ENCODE measurements at places on chromosomes 13 and 19.

DNA sequence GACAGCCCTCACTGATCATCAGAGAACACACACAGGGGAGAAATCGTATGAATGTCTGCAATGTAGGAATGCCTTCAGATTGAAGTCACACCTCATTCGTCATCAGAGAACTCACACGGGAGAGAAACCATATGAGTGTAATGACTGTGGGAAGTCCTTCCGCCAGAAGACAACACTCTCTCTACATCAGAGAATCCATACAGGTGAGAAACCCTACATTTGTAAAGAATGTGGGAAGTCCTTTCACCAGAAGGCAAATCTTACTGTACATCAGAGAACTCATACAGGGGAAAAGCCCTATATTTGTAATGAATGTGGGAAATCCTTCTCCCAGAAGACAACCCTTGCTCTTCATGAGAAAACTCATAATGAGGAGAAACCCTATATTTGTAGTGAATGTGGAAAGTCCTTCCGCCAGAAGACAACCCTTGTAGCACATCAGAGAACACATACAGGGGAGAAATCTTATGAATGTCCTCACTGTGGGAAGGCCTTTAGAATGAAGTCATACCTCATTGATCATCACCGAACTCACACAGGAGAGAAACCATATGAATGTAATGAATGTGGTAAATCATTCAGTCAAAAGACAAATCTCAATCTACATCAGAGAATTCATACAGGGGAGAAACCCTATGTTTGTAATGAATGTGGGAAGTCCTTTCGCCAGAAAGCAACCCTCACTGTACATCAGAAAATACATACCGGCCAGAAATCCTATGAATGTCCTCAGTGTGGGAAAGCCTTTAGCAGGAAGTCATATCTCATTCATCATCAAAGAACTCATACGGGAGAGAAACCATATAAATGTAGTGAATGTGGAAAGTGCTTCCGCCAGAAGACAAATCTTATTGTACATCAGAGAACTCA lies 32.5 kb downstream of the ZNF567 start:
- no peak for DNase-seq

DNA sequence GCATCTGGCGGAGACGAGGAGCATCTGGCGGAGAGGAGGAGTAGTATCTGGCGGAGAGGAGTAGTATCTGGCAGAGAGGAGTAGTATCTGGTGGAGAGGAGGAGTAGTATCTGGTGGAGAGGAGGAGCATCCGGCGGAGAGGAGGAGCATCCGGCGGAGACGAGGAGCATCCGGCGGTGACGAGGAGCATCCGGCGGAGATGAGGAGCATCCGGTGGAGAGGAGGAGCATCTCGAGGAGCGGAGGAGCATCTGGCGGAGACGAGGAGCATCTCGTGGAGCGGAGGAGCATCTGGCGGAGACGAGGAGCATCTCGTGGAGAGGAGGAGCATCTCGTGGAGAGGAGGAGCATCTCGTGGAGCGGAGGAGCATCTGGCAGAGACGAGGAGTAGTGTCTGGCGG lies 18.6 kb downstream of the C13orf46 start:
- DNase-seq = no peak

GRCh38 chr19:38741670-38742069 lies 2.6 kb downstream of the CAPN12 start:
- no peak for DNase-seq

DNA sequence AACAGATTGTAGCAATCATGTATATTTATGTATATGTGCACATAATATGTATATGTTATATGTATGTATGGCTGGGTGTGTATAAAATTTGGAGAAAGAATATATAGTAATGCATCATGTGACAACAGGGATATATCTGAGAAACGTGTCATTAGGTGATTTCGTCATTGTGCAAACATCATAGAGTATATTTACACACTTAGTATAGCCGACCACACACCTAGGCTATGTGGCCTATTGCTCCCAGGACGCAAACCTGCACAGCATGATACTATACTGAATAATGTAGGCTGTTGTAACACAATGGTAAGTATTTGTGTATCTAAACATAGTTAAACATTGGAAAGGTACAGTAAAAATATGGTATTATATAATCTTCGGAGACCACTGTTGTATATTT lies 43.8 kb downstream of the ESD start:
- no peak for DNase-seq

DNA sequence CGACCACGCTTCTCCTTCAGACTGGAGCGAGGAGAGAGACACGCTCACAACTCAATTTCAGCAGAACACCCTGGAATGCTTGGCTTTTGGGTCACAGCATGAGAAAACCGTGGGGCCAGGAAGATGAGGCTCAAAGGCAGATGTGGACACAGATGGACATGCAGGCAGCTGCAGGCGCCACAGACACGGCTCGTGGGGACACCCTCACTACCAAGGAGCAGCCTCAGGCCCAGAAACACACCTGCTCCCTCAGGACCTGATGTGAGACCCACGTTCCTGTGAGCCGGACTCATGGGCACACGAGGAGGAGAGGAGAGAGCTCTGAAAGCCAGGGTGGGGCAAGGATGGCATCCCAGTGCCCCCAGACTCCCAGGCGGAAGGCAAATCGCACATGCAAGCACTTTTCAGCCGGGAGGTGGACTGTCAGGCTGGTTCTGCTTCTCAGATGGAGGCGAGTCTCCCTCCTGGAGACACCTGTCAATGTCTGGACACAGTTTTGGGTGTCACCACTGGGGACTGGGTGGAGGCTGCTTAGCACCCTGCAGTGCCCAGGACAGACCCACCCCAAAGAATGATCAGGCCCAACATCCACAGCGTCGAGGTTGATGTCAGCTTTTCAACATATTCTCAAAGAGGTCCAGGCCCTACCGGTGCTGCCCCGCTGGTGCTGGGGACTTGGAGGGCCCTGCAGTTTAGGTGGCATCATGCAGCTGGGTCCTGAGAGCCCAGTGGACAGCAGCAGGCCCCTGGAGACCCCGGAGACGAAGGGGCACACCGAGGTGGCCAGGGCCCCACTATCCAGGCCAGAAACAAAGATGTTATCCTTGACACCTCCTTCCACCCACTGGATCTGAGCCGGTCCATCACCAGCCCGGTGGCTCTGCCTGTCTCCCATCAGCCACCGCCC lies 2.3 kb downstream of the ABHD17A start:
- no peak for DNase-seq

- no peak for DNase-seq
Measured at GRCh38 chr13:47119575-47120235, 222.9 kb upstream of the HTR2A start.

DNA sequence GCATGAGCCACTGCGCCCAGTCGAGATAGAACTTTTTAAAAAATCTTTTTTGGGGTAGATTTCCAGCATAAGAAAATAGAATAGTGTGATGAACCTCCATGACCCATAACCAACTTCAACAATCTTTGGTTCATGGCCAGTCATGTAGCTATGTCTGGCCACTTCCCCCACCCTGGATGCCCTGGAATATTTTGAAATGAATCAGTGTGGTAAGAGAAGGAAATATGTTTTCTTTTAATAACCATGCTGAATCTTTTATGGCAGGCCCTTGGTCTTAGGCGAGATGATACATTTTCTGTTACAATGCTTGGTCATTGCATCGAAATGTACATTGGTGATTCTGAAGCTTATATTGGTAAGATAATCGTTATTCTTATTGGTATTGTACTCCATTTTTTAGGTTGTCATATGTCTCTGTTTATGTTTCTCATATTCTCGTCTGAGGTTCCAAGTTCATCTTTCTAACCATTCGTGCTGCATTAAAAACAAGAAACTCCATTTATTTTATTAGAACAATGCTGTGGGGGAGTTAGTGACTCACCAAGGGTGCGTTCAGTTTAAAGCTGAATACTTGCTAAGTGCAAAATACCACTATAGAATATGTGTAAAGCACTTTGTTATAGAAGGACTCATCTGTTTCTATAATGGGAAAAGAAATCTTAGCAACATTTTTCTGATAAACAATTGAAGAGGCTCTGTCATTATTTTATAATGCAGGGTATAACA lies 16.4 kb upstream of the UPF3A start:
- no peak for DNase-seq

DNA sequence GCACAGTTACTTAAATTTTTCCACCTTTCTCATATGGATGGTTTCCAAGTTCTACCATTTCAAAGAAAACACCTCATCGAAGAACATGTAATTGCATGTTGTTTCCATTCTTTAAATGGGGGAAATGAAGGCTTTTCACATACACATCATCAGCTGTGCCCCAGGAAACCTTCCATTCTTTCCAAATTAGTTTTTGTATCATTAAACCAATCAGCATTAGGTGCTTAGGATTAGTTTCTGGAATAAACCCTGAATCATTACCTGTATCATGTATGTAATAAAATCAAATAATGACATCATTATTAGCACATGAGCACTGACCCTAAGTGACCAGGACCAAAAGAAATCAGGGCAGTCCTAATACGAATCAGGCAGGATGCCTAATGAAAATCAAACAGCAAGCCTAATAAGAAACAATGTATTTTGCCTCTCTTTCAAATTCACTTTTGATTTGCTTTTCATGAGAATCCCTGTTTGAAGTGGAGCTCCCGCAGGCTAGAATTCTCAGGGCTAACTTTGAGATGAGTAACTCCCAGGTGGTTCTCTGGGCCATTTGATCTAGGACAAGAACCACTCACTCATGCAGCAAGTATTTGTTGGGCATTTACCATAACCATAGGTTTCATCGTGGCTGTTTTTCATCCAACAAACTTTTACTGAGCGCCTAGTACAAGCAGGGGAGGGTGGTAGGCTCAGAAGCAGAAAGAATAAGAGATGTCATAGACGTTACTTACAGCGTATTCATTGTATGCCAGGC lies 89.2 kb downstream of the MZT1 start:
- DNase-seq = no peak

DNA sequence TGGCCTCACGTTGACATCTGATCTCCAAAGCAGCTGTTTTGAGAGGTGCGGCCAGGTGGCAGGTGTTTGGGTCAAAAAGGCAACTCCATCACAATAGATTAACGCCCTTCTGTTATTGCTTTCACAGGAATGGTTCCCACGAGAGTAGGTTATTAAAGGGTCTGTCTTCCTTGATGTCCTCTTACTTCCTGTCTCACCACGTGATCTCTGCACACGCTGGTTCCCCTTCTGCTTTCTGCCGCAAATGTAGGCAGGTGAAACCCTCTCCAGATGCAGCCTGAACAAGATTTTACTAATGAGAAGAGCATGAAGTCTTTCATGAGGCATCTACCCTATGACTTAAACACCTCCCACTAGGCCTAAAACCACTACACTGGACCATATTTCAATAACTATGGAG lies 22.8 kb upstream of the ZNF564 start:
- no peak for DNase-seq

- no peak for DNase-seq
Measured at GRCh38 chr13:43445668-43446067, 341.1 kb downstream of the ENOX1 start.

- DNase-seq = no peak
Measured at GRCh38 chr13:28719227-28720055, 671 bp upstream of the SLC46A3 start.

- no peak for DNase-seq
Measured at GRCh38 chr13:36713887-36714286, 40.1 kb downstream of the SERTM1 start.

DNA sequence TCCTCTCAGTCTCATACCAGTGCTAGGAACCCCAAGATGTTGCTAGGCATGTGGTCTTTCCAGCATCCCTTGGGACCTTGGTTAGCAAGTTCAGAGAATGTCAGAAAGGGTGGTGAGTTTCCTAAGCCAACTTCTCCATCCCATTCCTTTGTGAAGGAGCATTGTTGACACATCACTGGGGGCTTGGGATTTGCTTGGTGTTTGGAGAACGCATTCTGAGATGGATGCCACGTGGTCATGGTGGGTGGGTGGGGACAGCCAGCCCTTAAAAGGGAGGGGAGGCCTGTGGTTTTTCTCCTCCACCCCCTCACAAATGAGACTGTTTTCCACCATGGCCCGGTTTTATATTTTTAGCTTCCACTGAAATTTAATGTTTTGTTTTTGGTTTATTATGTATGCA lies 83.3 kb upstream of the ZNF536 start:
- DNase-seq = no peak

- DNase-seq = no peak
Measured at GRCh38 chr13:51772105-51772455, 31.9 kb downstream of the DHRS12 start.

GRCh38 chr19:19956434-19957075 lies 55.8 kb downstream of the ZNF93 start:
- no peak for DNase-seq

GRCh38 chr13:110525328-110526319 lies 35.9 kb downstream of the RAB20 start:
- no peak for DNase-seq

DNA sequence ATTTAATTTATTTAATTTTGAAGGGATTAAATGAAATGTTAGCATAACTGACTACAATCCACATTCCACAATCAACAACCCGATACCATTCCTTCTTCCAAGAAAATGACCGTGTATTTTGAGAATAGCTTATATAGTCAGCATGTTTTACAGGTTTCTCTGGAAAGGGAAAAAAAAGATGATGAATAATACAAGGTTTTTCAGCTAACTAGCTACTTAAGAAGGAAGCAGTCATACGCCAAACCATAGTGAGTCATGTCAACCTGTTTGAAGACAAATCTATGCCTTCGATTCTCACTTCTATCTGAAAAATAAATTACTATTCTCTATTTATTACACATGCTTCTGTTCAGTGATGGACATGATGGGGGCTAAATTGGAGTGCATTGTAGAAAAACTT lies 258.6 kb downstream of the EFNB2 start:
- no peak for DNase-seq

DNA sequence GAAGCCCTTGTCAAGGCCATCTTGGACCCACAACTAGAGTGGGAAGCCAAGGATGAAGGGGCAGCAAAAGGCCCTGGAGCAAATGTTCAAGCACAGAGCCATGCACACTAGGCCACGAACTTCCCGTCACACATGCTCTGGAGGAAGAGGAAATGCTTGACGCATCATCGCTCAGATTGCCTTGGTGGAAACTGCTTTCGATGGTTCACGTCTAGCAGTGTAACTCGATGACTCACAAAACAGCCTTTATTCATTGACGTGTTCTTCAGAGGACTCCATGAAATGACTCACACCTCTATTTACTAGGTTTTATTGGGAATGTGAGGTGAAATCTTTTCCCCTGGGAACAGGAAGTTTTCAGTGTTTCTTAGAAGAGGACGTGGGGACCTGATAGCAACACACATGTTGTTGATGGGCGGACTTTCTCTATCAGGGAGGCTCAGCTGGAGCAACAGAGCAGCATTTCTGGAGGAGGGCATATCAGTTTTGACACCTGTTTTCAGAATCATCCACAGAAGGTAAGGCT lies 79.8 kb upstream of the FLT1 start:
- no peak for DNase-seq
